ENCODE measurements at places on chromosomes 6 and 20. TPM values are rescaled to one million over a fixed set of nuclear protein-coding genes. Genes with fewer than 3 reads are reported as not detected.

Gene TRIM15
- polyA plus RNA-seq = not detected

Gene C6orf52
- polyA plus RNA-seq = not detected

Gene LZTS3
- polyA plus RNA-seq = 1.0 TPM

Gene ADTRP
- polyA plus RNA-seq = 27.3 TPM

Gene ALDH8A1
- not detected for polyA plus RNA-seq

Gene AIG1
- 17.2 TPM for polyA plus RNA-seq

Gene OTOR
- polyA plus RNA-seq = not detected

Gene ULBP3
- polyA plus RNA-seq = 0.19 TPM

Gene UNC5CL
- polyA plus RNA-seq = 0.11 TPM

Gene ZKSCAN3
- polyA plus RNA-seq = 3.6 TPM

Gene ACSS1
- polyA plus RNA-seq = 40.1 TPM

Gene TMEM244
- polyA plus RNA-seq = 3.4 TPM

Gene IL20RA
- polyA plus RNA-seq = not detected

Gene TMEM200A
- 0.07 TPM for polyA plus RNA-seq

Gene SPEF1
- not detected for polyA plus RNA-seq

Gene ID1
- polyA plus RNA-seq = 0.73 TPM

Gene DNAH8
- 1.2 TPM for polyA plus RNA-seq

Gene EFCAB8
- not detected for polyA plus RNA-seq

Gene FOXO3
- polyA plus RNA-seq = 17.1 TPM

Gene PREX1
- polyA plus RNA-seq = 58.5 TPM

Gene SSTR4
- not detected for polyA plus RNA-seq

Gene PPP1R16B
- polyA plus RNA-seq = 25.1 TPM

Data from CD4-positive, CD25-positive, alpha-beta regulatory T cell (primary cell).